ENCODE measurements at places on chromosomes 2 and 18.

DNA sequence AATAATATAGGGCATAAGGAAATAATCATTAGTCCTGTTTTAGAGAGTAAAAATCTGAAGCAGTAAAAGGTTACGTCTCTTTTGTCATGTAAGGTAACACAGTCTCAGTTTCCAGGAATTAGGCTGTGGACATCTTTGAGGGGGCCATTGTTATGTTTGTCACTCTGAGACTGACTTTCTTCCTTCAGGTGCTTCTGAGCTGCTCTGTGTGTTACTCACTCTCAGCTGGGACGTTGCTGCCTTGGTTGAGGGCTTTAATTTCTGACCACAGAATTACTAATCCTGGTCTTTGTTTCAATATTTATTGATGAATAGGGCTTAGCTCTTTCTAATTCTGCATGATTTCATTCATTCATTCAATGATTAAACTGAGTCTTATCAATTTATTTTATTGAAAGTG is 55.9 kb upstream of the SLC38A11 start:
- no peak for DNase-seq

DNA sequence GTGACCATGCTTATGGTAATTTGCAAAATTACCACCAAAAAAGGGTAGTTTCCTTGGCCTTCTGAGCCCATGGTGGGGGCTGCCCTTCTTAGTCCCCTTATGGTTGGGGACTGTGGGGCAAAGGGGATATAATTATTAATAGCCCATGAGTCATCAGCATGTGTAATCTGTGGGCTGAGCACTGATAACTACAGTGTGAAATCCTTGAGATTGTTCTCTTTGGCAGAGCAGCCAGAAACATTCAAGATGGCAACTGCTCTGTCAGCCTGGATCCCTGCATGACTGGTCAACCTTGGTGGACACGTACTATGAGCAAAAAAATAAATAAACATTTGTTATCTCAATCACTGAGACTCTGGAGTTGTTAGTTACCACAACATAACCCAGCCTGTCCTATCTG is 61.3 kb downstream of the MGAT4A start:
- no peak for DNase-seq

DNA sequence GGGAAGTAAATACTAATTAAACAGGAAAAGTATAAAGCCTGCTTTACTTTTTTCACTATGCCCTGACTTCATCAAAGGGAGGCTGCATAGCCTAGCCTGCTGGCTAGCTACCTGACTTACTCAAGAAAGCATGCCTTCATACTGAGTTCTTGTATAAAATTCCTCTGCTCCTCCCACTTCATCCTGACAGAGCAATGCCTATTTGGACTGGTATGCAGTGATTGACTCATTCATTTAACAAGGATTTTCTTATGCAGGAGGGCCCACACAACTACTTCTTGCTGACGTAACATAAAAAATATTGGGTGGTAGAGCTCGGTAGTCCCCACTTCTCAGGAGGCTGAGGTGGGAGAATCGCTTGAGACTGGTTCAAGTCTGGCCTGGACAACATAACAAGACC is 70.5 kb downstream of the PRPF40A start:
- no peak for DNase-seq

DNA sequence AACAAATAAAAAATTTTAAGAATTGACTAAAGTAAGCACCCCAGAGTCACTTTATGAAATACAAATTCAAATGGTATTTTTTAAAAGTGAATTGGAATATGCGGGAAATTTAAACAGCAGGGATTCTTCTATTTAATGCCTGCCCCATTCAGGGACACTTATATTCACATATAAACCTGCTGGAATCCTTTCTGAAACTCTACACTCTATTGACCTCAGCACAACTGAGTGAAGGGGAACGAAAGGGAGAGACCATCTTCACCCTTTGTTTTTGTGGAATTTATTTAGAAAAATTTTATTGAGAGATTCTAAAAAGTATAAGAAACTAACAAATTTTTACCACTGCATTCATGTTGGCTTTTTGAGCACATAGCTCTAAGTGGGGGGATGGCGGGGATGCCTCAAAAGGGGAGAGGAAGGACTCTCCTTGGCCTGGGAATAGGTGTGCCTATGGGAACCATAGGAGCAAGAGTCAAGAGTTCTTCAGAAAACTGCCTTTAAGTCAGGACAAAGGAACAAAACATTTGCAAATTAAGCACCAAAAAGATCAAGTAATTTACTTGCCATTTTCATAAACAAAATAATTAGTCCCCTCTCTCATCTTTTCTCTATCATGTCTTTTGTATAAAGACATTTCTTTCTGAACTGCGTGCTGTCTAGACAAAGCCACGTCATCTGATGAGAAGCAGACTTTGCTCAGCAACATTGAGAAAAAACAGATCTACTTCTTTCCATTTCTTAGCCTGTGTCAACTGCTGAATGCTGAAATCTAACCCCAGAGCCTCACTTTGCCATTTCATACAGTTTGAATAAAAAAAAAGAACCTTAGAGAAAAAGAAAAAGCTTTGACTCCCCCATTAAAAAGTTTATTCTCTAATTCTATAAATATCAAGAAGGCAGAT is 21.6 kb upstream of the FLACC1 start:
- no peak for DNase-seq

- no peak for DNase-seq
Observed at GRCh38 chr2:186518945-186519344, 32.9 kb downstream of the ZC3H15 start.

GRCh38 chr2:40287773-40288172 is 164.1 kb downstream of the SLC8A1 start:
- no peak for DNase-seq

- DNase-seq: no peak
Observed at GRCh38 chr2:128793404-128793803, 474.7 kb upstream of the HS6ST1 start.

DNA sequence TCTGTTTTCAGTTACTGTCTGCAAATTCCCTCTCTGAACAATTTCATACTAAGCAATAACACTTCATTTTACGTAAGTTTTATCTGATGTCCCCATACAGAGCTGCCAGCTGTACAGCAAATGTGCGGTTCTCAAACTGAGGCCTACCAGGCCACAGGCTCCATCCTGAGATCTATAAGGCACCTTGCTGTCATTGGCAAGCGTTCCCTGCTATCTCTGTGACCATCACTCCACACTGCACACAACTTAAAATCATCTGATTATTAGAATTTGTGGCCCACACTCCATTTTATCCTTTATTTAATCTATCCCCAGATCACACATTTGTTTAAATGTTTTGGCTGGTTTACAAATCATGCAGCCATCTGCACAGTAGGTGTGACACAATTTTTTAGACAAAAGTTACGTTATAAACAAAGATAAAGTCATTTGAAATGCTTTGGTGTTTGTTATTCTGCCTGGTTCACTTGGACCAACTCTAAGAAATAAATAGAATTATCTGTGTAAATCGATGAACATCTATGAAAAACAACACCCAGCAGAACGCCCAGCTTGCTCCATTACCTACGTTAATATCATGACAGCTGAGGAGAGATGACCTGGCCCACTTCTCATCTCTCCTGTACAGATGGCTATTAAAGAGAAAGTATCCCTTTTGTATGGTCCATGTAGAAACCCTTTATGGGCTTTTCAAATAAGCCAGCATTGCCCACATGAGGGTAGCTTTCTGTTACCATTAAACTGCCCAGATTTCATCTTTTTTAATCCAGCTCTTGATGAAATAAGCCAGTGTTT is 162.4 kb downstream of the ZNF521 start:
- DNase-seq: no peak

- no peak for DNase-seq
Observed at GRCh38 chr2:48112911-48113680, 206.8 kb upstream of the FBXO11 start.

DNA sequence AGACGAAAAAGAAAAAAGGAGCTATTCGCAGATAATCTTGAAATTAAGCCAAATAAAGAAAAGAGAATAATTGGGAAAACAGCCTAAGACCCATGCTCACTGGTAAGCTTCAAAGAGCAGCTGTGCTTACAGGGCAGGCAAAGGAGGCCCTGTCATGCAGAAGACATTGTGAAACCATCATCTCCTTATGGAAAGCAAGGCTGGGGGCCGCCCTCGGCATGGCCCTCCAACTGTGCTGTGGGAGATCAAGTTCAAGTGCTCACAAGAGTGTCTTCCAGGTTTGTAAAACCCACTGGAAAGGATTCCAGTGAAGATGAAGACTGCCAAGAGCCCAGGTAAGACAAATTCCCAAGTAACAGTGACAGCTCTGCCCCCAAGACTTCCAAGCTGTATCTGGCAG is 32.2 kb downstream of the ACVR1 start:
- no peak for DNase-seq

GRCh38 chr2:5685225-5685624 is 7.0 kb upstream of the SOX11 start:
- no peak for DNase-seq

GRCh38 chr2:42918671-42919318 is 126.4 kb upstream of the HAAO start:
- DNase-seq: no peak

DNA sequence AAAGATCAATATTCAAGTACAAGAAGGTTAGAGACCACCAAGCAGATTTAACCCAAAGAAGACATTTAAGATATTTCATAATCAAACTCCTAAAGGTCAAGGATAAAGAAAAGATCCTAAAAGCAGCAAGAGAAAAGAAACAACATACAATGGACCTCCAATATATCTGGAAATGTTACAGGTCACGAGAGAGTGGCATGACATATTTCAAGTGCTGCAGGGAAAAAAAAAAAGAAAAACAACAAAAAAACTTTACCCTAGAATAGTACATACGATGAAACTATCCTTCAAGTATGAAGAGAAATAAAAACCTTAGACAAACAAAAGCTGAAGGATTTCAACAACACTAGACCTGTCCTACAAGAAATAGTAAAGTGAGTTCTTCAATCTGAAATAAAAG is 91.5 kb upstream of the CD226 start:
- DNase-seq: no peak

- no peak for DNase-seq
Observed at GRCh38 chr18:6757931-6758330, 28.4 kb downstream of the ARHGAP28 start.

DNA sequence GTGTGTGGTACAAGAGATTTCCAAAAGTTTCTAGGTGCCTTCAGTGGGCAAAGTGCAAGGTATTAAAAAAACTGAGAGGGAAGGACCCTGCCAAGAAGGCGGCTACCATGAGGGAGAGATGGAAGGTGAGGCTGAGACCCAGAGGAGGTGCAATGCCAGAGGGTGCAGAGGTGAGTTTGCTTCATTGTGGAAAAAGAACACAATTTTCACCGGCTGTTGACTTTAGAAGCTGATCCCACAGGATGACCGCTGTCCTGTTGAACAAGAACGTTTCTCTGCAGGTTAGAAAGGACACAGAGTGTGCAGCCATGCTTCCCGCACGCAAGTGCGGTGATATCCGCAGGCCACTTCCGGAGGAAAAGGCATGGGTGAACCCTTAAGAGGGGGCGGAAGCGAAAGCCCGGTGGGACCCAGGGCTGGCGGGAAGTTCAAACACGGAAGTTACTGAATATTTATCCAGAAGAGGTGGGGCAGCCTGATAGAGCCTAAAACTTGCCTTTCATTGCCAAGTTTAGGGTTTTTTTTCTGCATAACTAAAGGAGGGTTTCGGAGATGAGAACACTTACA is 16.6 kb downstream of the SP110 start:
- no peak for DNase-seq

- no peak for DNase-seq
Observed at GRCh38 chr2:178723786-178724346, 83.4 kb downstream of the TTN start.

- no peak for DNase-seq
Observed at GRCh38 chr2:118929059-118929458, 12.9 kb upstream of the MARCO start.

- DNase-seq: no peak
Observed at GRCh38 chr2:12008425-12009061, 262.1 kb downstream of the LPIN1 start.

GRCh38 chr2:186919296-186919695 is 70.3 kb upstream of the ZSWIM2 start:
- DNase-seq: no peak

DNA sequence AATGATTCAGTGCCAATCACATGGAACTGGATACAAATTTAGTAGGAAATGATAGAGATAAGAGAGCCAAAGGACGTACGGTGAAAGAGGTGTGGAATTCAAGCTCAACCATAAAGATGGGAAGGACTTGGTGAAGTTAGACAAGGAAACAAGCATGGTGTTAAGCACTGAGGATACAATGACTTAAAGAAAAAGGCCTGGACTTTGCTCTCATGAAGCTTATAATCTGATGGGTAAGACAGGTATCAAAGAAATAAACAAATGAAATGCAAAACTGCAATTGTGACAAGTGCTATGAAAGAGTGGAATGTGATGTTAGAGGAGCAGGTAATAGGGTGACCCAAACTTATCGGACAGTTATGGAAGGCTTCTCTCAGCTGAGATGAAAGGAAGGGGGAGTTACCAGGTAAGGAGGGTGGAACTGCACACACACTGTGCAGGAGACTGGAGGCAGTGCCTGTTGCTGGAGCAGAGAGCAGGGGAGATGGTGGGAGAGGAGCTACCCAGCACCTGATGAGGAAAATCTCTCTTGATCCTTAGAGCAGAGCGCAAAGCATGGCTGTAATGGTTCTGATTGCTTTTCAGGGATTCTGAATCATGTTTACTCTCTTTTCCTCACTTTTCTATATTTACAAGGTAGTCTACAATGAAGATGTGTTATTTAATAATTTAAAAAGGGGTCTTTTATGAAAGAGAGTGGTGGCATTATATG is 107.6 kb upstream of the BZW1 start:
- no peak for DNase-seq

GRCh38 chr18:23094411-23095190 is 40.7 kb upstream of the CABLES1 start:
- DNase-seq: no peak

DNA sequence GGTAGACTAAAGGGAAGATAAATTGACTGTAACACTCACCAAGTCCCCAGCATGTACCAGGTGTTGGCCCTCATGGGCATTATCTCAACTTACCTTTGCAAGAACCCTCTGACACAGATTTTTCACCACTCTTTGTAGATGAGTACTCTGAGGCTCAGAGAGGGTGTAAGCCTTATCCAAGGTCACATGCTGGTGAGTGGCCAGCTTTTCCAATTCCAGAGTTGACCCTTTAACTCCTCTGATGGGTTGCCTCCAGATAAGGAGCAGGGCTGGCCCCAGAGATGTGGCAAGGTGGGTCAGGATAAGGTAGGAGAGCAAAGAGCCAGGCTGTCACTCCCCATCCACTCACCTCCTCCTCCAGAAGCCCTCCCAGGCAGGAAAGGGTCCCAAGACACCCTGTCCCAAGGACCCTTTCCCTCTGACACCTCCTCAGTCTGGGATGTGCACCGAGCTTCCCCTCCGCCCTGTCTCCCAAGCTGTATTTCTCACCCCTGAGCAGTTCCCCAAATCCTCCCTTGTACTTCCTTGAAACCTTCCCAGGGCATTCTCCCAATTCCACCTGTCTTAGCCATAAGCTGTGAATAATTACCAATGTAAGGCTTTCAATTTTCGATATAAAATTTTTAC is 165.9 kb downstream of the ZFP36L2 start:
- no peak for DNase-seq

GRCh38 chr18:6487968-6488367 is 73.3 kb upstream of the L3MBTL4 start:
- DNase-seq: no peak

DNA sequence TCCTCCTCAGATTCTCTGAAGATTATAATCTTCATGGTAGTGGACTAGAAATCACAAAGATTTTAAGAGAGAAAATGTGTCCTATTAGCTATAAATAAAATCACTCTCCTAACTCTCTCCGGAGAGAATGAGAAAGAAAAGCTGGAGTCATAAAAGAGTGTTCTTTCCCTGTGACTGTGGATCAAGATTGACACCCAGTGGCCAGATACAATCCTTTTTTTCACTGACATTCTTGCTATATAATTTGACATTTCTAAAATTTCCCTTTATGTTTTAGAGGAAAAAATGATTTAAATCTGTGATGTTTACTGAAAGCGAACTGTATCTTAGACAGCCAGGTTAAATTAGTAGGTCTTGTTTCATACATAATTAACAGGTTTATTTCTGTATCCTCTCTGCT is 35.4 kb upstream of the LRP2 start:
- no peak for DNase-seq

All from stimulated activated CD4-positive, alpha-beta T cell treated with anti-CD3 and anti-CD28 coated beads, Interleukin-12 subunit alpha, Interleukin-12 subunit beta, amount 100 ng/mL, for 24 hours (primary cell).